Sciatic nerve (tissue), 2 donors: ENCODE measurements at places on chromosomes 2 and 18. TPM values are rescaled to one million over a fixed set of nuclear protein-coding genes. Genes with fewer than 3 reads are reported as not detected.

GRCh38 chr2:38598991-38599295 is 3.8 kb downstream of the HNRNPLL start:
- DNase-seq, result no peak

- DNase-seq, result no peak
Measured at GRCh38 chr2:58072102-58072501, 25.5 kb downstream of the VRK2 start.

- no peak for DNase-seq
Measured at GRCh38 chr18:10895976-10896375, 253.4 kb downstream of the PIEZO2 start.

DNA sequence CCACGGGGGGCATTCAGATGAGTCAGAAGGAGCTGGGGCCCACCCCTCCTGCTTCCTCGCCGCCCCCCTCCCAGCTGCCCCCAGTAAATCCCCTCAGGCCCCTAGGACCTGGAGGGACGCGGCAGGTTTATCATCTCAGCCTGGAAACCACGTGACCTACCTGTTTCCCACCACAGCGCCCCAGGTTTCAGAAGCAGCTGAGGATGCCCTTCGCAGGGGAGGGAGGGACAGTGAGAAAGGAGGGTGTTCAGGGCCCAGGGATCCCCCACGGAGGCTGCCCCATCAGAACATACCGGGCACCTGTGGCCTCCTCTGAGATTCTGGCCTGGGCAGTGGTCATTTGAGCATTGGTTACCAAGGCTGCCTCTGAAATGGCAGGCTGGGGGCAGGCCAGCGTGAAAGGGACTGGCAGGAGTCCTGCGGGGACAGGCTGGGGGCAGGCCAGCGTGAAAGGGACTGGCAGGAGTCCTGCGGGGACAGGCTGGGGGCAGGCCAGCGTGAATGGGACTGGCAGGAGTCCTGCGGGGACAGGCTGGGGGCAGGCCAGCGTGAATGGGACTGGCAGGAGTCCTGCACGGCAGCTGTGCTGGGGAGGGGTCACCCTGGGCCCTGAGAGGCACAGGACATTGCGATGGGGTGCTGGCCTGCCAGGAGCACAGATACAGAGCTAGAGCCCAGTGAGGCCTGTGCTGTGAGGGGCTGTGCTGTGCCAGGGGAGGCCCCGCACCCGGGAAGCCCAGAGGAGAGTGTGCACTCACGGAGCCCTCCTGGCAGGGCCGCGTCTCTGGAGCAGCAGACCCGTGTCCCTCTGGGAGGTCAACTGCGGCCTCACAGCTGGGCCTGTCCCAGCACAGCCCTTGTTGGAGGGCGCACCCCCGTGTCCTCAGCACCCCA is 1.6 kb downstream of the NEU4 start:
- peak; percentile 47 for DNase-seq

- no peak for DNase-seq
Measured at GRCh38 chr2:147909178-147909577, 64.3 kb downstream of the ACVR2A start.

DNA sequence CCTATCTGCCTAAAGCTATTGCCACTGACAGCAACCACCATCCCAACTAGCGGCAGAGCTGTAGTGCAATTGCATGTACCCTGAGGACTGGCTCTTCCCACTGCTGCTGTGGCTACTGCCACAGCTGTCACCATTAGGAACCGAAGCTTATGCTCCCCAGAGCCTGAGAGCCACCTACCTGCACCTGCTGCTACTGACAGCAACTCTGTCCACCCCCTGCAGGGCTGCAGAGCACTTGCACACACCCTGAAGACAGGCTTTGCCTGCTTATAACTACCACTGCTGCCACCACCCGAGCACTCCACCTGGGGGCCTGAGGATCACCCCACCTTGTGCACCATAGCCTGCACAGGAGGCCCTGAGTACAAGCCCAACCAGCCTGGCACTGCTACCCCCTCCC is 217.6 kb upstream of the FOSL2 start:
- no peak for DNase-seq

DNA sequence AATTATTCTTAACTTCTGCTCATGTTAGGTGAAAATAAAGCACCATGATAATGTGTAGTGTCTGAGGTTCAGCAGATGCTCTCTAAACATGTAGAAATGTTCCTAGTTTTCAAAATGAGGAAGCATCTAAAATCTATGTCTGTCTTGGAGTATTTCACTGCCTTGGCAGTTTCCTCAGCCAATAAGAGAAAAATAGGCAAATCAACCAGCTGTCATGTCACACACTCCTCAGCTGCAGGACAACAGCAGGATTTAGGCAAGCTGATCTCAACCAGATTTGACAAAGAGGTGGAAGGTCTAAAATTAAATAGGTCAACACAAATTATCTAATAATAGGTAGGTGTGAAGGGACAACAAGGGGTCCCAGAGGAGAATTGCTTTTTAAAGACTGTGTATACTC is 164.1 kb upstream of the BOD1L2 start:
- no peak for DNase-seq

- peak; percentile 63 for DNase-seq
Measured at GRCh38 chr2:55519938-55520885, 694 bp downstream of the CFAP36 start.

- peak; percentile 47 for DNase-seq
Measured at GRCh38 chr2:1665761-1666505, 78.4 kb downstream of the PXDN start.

DNA sequence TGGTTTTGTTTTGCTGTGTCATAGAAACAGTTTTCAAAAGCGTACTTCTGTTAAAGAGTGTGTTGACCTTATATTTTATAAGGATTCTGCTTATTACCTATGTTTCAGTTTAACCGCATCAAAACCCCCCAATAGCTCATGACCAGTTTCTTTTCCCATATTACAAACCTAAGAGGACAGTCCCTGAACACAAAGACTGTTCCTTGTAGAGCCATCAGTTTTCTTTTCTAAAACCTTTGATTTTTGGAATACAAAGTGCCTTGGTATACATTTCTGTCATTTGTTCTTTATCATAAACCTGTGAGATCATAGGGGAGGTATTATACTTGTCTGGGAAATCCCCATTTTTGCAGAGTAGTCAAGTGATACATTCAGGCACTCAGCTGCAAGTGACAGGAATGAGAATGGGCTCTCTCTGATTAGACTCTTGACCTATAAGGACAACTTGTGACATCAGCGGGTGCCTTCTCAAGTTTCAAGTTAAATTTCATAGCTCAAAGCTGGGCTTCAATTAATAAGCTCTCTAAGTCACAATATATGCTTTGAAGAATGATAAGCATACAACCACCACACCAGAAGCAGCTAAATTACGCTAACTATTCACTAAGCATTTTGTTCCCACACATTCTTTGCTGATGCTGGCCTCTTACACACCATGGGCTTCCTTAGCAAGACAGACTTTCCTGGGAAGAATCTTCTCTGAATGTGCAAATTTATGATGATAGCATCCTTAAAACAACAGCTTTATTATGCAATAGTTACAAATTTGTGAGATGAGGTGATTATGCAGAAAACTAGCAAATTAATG is 97.5 kb upstream of the CD302 start:
- no peak for DNase-seq

DNA sequence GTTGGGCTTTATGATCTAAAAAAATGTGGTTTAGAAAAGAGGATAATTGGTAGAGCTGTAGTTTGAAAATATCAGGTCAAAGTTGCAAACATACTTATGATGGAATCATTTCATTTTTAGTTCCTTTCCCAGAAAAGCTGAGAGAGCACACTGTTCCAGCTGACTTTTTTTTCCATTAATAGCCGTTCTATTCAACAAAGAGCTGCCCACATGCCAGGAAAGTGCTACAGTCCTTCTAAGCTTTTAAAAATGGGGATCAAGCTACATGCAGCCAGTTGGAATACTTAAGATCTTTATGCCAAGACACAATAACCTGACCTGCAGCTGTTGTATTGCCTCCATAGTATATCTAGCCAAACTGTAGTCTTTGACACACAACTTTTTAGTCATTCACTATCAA is 111.5 kb downstream of the GALNT3 start:
- DNase-seq, result no peak

- DNase-seq, result no peak
Measured at GRCh38 chr18:63562284-63562683, 20.1 kb downstream of the SERPINB12 start.

GRCh38 chr2:232635820-232636219 is 2.4 kb downstream of the EFHD1 start:
- no peak for DNase-seq

DNA sequence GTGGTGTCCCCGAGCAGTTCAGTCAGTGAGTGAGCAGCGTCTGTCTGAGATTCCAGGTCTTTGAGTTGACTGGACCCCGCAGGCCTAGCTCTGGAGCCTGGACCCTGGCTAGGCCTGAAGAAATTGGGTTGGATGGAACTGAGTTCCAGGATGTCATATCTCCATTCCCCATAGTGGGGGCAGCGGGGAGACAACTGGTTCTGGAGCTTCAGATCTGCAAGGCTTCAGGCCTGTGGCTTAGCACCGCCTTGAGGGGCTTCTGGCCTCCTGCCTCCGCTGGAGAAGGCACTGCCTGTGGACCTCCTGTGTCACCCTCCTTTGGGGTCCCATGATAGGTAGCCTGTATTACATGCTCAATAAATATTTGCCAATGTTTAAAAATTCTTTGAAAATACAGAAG is 288.4 kb upstream of the ID2 start:
- no peak for DNase-seq

- DNase-seq, result no peak
Measured at GRCh38 chr18:48863432-48864065, 87.2 kb downstream of the SMAD7 start.

- no peak for DNase-seq
Measured at GRCh38 chr2:62143696-62144095, 52.2 kb upstream of the B3GNT2 start.

DNA sequence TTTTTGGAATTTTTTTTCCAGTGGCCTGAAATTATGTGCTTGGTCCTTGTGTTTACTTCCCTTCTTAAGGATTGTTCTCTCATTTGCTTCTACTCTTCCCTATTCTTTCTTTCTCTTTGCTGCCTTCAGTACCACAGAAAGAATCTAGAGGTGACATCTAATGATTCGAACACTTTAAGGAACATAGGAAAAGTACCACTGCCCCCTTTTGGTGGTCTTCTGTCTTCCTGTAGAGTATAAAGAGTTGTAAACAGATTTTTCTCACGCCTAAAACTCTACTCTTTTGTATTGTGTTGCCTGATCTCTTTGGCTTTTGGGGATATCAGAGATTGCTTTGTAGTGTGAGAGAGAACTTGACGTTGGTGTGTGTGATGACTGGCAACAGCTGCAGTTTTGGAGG is 7.0 kb upstream of the SCTR start:
- no peak for DNase-seq

- no peak for DNase-seq
Measured at GRCh38 chr2:131567891-131568290, 40.2 kb downstream of the CCDC74A start.

- DNase-seq, result no peak
Measured at GRCh38 chr2:98578231-98578630, 30.1 kb downstream of the COA5 start.

GRCh38 chr2:43707255-43708015 is 31.2 kb upstream of the C1GALT1C1L start:
- DNase-seq, result peak; percentile 61

- DNase-seq, result no peak
Measured at GRCh38 chr2:26914659-26915310, 55.7 kb upstream of the MAPRE3 start.

- DNase-seq, result no peak
Measured at GRCh38 chr2:114461116-114461515, 18.7 kb downstream of the DPP10 start.

GRCh38 chr2:223800908-223801307 is 36.5 kb downstream of the AP1S3 start:
- DNase-seq, result no peak

DNA sequence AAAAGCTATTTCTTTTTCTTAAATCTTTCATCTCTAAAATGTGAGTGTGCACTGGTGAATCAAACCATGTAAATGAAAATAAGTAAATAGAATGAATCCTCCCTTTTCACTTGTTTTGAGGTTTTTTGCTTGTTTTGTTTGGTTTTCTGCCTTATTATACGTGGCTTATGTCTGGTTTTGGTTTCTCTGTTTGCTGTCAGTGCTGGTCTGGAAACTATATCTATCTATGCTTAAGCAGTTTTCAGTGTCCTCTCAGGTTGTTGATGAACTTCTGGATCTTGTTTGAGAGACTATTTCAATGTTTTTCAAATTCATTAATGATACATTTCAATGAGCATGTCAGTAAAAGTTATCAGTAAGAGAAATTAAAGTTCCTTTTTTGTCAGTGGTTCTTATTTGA is 48.1 kb upstream of the TNFRSF11A start:
- DNase-seq, result no peak

GRCh38 chr18:48639772-48640432 is 101.1 kb downstream of the CTIF start:
- no peak for DNase-seq

DNA sequence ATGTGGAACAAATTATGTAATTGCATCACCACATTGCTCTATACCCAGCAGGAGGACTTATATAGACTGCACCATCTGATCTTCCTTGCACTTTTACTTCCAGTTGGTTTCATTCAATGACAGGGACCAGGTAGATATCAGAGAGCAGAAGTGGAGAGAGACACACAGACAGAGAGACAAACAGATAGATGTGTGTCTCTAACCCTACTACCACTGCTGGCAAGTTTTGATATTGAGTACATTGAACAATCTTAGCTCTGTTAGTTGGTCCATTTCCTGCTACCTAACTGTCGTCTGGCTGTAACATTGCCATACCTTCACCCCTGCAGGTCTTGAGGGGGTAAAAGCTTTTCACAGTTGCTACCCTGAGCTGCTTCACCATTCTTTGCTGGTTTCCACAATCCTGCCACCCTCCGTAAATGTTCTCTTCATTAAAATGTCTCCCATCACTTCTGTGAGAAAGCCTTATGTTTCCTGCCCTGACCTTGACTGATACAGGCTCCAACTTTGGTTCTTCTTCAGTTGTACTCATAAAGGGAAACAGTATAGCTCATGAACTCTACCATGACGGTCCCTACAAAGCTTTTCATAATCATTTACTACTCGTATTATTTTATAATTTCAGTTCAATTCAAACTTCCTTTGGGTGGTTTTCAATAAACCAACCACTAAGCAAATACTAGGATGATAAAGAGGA is 62.3 kb upstream of the ITGA4 start:
- no peak for DNase-seq

DNA sequence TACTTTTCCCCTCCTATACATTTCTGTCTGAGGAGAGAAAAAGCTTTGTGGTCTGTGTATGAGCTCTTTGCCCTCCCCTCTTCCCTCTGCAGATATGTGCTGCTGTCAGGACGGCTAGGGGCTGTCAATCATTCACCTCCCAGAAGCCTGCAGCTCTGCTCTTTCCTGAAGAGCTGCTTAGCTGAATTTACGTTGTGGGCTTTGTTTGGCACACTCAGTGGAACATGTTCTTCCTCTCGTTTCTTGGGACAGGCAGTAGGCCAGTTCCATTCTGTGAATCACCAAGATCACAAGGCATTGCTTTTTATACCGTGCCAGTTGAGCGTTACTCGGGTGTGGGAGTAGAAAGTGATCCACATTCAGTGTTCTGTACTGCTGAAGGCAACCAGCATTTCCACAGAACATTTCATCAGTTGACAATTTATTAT is 136.7 kb downstream of the LAMA3 start:
- DNase-seq, result no peak

Gene CENPA
- total RNA-seq, result 0.31 TPM

Gene CPO
- total RNA-seq, result 0.89 TPM

Gene TXNDC2
- not detected for total RNA-seq

Gene CFAP53
- 0.98 TPM for total RNA-seq

Gene RAD51AP2
- not detected for total RNA-seq

Gene GPR35
- total RNA-seq, result 3.2 TPM

Gene EVA1A
- 4.8 TPM for total RNA-seq

Gene ACMSD
- not detected for total RNA-seq

Gene TNS1
- 703 TPM for total RNA-seq

Gene THUMPD2
- 17.8 TPM for total RNA-seq

Gene CERKL
- total RNA-seq, result not detected

Gene MOCOS
- total RNA-seq, result 6.4 TPM

Gene OTOF
- total RNA-seq, result 0.13 TPM
